ENCODE measurements at places on chromosomes 13 and 19.

GRCh38 chr13:48731001-48731658, 77.4 kb downstream of the CYSLTR2 start:
- DNase-seq, result no peak

DNA sequence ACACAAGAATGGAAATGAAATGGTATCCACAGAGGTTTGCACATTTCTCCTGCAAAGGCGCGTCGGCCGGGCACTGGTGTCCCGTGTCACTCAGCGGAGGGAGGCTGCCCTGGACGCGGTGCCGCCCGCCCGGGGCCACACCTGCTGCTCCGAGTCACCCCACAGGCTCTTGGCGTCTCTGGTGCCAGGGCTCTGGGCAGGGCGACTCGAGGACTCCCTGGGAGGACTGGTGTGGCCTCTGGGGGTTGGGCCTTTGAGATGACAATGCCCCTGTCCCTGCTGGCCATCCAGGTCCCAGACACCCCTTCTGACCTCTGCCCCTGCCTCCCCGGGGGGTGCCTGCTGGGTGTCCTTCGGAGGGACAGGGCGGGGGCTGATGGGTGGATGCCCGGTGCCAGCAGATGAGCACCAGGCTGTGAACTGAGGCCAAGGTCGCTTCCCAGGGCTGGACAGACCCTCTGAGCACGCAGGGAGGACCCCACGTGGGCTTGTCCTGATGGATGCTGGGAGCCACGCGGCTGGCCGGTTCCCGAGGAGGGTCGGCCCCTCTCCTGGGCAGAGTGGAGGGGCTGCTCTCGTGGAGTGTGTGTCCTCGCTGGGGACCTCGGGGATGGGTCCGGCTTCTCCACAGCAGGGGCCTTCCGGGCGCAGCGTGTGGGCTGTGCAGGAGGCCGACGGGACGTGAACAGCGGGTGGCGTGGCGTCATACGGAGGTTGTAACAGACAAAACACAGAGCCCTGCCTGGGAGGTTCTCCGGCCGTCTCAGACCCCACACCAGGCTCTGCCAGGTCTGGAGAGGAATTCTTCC, 4.7 kb upstream of the CACTIN start:
- DNase-seq, result no peak

DNA sequence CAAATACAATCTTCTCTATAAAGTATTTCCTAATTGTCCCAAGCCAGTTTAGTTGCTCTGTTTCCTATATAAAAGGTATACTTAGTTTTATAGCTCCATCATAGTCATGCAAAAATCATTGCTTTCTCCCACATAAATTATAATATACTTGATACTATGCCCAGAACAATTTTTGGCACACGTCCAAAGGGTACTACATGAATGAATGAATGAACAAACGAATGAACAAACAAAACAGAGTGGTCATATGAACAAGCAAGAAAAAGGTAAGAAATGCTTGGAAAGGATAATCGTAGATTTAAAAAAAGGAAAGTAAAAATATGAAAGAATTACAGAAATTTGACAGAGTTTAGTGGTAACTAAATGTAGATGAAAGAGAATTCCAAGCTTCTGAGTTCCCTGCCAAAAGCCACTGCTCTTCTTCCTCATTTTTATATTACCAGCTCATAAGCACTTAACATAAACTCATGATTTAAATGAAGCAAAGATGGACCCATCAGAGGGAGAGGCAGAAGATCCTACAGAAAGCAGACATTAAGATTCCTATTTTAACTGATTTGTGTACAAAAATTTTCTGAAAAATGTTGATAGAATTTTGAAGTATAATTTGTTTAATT, 123.2 kb downstream of the ENOX1 start:
- DNase-seq, result no peak

DNA sequence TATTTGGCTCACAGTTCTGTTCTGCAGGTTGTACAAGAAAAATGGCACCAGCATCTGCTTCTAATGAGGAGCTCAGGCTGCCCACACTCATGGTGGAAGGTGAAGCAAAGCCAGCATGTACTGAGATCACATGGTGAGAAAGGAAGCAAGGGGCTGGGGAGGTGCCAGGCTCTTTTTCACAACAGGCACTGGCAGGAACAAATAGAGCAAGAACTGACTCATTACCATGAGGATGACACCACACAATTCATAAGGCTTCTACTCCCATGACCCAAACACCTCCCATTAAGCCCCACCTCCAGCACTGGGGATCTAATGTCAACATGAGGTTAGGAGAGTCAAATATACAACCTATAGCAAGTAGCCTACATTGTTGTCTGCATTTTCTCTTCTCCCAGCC, 522.6 kb downstream of the RFC3 start:
- DNase-seq, result no peak

DNA sequence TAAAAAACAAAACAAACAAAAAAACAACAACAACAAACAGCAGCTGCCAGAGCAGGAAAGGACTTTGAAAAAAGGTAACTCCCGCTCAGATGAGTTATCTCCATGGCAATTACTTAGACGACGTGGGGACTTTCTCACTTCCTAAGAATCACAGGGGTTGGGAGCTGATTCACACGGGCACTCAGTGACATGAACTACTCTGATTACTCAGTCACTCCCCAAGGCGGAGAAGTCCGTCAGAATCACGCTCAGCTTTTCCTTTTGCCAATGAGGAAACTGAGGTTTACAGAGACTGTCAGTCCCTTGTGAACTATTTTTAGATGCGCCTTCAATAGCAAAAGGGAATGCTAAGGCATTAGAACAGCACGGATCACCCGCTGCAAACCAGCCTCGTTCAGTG, 32.3 kb upstream of the MATK start:
- DNase-seq, result no peak

DNA sequence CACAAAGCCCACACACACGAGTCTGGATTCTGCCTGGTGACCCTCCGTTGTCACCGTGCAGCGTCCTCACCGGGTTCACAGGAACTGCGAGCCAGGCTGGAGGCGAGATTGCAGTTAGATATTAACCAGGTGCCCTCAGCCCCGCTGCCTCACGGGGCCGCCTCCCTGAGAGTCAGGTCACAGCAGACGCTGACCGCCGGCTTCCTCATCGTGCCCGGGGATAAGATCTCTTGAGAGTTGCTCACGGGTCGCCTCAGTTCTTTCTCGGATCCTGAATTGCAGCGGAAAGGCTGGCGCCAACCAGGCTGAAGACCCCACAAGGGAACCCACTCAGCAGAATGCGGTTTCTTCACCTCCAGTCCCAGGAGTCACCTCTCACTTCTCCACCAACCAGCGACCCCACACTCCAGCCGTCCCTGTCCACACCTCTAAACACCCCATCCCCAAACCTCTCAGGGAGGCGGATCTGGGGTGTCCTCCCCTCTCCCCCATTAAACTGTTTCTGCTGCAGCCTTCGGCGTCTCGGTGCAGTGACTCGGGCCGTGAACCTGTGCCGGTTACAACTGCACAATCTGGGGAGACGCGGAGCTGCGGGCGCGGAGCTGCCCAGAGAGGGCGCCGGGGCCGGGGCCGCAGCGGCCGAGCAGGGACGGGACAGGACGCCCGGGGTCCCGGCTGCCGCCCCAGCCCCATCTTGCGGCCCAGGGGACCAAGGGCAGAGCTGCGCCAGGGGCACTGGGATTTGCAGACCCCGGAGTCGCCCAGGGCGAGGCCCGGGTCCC, 591 bp downstream of the ZNF823 start:
- DNase-seq, result peak; percentile 34

DNA sequence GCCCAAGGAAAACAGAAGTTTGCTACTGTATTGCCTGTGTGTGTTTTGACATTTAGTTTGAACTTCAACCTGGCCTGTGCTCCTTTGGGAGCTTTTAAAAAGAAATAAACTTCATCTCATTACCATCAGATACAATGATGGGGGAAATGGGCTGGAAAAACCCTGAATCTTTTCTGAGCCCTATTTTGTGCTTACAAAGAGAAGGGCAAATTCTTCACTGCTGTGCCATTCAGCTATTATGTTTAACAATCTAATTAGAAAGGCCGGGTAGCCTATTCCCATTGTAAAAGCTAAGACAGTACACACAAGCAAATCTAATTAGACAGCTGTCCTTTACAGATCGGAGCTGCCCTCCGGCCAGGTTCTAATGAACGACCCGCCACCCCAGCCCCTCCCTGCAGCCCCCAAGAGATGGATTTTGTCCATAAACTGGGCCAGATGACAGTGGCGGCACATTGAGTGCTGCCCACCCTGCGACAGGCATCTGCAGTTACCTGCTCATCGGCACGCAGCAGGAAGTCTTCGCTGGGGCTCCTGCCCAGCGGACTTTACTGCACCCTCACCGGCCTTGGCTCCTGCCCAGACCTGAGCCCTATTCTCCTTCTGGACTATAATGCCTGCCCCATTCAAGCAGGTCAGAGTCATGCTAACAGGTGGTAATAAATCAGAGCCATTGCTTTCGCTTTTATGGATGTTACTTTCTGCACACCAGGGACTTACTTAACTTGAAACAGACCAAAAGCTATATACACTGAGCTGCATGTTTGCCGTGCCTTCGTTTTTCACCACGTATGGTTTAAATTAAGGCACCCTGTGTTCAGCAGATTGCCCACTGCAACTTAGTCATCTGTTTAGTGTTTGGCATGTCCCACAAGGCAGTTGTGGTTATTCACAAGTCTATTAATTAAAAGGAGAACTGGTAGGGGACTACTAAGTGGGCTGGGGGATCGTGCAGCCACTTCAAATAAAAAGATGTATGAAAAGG, 549.6 kb downstream of the FGF9 start:
- DNase-seq, result no peak

GRCh38 chr13:91348906-91349435, 1.5 kb downstream of the MIR17HG start:
- DNase-seq, result peak; percentile 57

DNA sequence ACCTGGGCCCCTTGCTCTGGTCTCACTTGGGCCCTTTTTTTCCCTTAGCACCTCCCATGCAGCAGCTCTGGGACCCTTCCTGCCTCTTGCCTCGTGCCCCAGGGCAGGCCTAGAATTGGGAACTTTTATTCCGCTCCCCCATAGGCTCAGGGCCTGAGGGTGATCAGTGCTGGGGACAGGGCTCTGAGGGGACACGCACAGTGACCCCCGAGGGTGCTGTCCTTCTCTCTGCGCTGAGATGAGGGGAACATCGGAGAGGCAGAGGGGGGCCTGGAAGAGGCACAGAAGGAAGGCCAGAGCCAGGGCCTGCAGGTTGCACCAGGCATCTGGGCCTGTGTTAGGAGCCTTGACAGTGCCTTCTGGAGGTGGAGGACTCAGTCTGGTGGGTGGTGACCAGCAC, 10.8 kb downstream of the EPN1 start:
- no peak for DNase-seq

GRCh38 chr13:95411428-95412040, 110.3 kb upstream of the ABCC4 start:
- no peak for DNase-seq

DNA sequence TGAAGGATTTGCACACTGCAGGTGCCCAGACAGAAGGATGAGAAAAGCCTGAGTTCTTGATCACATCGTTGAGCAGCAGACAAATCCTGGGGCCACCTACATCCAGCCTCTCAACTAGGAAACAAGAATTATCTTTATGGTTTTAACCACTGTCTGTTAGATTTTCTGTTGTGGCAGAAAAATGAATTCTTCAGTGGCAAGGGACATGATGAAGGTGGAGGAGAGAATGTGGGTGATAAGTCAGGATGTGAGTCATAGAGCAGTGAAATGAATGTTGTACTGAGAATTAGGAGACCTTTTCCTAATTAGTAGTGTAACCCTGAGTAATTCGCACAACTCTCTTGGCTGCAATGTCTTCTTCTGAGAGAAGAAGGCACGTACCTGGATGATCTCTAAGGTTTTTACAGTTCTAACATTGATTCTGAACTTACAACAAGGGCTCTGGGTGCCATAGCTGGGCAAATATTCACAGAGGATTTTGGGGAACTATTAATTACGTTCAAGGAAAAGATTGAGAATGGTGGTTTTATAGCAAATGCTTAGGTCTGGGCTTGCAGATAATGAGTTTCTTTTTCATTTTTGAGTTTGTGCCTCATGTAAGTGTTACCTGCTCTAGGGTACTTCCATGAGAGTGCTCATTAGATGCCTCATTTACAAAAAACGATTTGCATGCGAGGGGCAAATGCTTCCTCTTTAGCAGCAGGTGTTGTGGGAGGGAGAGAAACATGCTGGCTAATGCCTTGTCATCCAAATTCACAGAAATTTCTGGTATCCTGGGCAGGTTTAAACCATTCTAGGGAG, 111.0 kb upstream of the KL start:
- peak; percentile 17 for DNase-seq

- DNase-seq, result no peak
These were observed 127.2 kb downstream of the DNAJC15 start for GRCh38 chr13:43150369-43151207.

DNA sequence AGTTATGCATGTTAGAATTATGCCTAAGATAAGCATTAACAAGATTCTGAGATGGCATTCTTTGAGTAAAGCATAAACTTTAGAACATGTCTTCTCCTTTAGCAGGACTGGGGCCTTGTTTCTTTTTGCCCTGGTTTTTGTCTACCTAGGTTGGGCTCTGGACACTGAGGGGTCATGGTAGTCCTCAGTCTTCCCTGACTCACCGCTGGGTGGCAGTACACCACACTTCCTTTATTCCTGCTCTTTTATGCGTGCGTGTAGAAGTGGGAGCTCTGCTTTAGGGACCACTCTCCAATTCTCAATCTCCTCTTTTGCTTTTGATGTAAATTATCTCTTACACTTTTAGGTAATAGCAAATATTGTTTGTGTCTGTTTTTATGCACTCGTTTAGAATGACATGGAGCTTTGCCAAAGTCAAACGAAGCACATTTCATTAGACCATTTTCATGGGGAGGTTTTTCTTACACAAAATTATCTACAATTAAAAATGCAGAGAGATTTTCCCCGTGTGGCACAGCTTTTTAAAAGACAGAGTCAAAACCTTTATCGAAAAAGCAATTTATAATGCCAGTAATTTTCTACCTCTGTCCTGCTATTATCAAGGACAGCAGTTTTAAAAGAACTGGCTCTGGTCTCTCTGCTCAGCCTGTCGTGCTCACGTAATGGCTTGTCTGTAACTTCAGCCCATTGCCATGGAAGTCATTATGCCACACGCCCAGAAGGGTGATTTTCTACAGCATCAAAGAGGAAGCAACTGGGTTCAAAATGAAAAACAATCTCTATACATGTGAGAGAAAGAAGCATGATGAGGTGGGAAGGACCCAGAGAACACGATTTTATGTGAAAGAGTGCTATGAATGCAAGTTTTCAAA, 413.9 kb downstream of the COG6 start:
- peak; percentile 18 for DNase-seq

DNA sequence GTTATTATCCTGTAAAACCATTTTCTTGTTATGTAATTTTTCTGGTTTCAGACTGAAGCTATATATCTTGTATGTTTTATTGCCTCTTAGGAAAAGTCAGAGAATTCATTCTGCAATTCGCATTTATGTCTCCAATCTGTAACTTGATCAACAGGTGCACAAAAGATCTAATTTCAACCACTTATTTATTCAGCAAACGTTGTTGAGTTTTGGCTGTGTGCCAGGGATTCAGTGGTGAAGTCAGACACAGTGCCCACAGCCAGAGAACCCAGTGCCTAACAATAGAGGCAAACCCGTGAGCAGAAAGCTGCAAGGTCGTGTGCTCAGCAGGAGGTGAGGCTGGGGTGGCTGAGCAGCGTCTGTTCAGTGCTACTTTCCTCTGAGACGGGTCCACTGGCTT, 119.5 kb upstream of the MCF2L start:
- DNase-seq, result no peak
